Stimulated activated CD8-positive, alpha-beta memory T cell treated with anti-CD3 and anti-CD28 coated beads, Interleukin-4, amount 100 ng/mL, for 1 hour (primary cell): ENCODE measurements at places on chromosomes 16 and 17.

GRCh38 chr17:79799538-79800324 is 2.9 kb upstream of the CBX8 start:
- DNase-seq = no peak

DNA sequence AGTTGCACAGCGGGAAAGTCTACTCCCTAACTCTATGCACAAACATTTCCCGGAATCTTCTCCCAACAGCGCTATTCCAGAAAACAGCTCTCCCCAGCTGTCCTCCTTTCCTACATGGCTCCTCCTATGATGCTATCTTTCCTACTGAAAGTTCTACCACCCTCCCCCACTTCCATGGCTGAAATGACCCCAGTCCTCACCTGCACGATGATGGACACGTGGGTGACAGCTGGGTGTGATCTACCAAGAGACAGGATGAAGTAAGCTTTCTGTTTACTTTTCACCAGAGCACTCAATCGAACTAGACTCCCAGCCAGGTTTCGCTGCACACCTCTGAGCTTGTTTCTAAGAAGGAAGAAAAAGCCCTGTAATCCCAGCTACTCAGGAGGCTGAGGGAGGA is 10.7 kb downstream of the CTC1 start:
- DNase-seq = no peak

DNA sequence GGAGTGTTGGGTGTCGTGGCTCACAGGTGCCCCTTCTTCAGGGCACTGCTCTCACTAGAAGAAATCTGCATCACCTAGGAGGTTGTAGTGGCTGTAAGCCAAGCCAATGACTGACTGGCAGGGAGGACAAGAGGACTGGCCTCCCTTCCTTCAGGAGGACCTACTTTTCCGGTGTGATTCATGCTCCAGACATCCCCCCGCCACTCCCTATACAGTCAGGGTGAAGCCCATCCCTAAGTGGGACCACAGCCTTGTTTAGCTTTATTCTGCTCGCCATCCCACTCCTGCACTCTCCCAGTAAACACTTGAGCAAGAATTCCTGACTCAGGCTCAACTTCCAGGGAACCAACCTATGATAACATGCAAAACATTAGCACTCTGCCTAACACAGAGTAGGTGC is 67.0 kb downstream of the PLCG2 start:
- DNase-seq = no peak

GRCh38 chr17:33079201-33079600 is 87.6 kb downstream of the SPACA3 start:
- no peak for DNase-seq

- DNase-seq = no peak
These were observed 537 bp downstream of the PALB2 start for GRCh38 chr16:23640615-23640930.

GRCh38 chr17:8386841-8387240 is 3.8 kb upstream of the RPL26 start:
- DNase-seq = no peak

DNA sequence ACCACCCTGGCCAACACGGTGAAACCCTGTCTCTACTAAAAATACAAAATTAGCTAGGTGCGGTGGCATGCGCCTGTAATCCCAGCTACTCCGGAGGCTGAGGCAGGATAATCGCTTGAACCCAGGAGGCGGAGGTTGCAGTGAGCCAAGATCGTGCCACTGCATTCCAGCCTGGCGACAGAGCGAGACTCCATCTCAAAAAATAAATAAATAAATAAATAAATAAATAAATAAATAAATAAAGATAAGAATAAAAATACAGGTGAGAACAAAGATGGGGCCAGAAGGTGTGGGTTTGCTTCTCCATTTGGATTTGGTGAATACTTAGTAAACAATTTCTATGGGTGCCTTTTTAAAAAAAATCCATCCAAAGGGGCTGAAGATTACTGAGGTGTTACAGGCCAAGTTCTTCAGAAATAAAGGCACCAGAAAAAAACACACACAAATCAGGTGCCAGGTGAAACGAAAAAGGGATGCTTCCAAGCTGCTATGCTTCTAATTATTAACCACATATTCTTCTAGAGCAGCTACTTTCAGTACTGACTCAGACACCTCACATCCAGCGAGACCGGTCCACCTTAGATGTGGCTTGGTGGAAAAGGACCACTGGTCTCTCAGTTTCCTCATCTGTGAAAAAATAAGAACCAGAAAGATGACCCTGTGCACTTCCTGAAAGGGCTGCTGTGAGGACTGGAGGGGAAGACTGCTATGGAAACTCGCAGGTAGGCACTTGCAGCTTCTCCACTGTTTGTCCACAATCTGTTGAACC is 9.2 kb downstream of the GLYR1 start:
- no peak for DNase-seq

DNA sequence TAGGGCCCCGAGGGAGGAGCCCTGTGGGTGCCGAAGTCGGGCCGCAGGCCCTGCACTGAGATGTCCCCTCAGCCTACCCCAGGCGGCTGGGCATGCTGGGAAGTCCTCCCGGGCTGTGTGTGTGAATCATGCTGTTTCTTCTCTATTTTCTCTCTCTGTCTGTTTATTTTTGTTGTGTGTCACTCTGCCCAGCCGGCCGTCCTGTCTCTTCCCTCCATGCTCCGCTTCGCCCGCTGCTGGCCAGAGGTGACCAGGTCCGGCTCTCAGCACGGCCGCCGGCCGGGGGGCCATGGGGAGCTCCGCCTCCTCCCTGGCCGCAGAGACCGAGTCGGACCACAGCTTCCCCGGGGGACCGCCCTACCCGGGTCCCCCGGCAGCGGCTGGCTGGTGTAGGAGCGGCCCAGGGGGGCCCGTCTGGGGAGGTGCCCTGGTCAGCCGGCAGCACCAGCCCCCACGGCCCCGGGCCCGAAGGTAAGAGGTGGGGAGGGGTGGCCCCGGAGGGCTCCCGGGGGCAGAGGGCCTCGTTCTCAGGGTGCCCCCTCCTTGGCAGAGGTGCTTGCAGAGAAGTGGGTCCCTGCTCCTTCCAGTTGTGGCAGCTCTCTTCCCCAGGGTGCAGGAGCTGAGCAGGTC is 12.5 kb downstream of the CAPN15 start:
- no peak for DNase-seq

DNA sequence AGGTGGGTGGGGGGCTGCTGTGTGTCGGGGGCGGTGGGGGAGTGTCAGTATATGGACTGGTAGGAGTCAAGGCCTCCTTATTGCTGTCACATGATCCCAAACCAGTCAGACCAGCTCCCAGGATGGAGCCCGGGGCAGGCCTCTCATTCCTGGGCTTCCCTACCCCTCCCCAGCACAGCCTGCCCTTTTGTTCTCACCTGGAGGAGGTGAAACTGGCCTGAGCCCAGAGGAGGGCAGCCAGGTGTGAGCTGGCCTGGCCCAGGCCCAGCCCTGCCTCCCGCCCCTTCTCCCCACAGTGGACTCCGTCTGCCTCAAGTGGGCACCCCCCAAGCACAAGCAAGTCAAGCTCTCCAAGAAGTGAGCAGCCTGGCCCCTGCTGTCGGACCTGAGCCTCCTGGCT is 4.6 kb downstream of the PRSS8 start:
- no peak for DNase-seq

- DNase-seq = no peak
These were observed 15.5 kb downstream of the MSI2 start for GRCh38 chr17:57271821-57272220.

GRCh38 chr16:12252616-12253015 is 276.1 kb downstream of the SNX29 start:
- no peak for DNase-seq

DNA sequence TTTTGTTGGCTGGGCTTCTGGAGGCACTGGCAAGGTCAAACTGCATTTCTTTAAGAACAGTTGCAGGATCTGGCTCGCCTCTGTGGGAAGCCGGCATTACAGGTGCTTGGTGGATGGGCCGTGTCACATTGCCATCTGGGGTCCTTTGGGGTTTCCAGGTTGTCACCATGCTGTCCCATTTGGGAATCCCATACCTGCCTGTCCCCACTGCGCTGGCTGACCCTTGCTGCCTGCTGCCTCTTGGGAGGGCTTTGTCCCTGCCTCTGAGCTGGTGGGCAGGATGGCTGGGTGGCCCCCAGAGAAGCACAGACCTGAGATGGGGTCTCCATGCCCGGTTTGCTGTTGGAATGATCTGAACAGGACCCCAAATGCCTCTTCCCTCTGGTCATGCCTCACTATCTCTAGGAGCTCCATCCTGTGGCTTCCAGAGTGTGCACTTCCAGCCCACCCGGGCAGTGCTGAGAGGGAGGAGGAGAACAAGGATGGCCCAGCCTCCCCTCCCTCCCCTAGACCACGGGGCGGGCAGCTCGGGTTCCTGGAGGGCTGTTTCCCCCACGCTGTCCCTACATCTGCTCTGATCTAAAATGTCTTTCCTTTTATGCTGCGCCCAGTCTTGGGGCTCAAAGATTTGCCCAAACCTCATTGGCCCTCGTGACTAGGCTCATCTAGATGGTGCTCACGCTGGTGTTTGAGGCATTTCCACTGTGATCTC is 28.0 kb downstream of the OR1D5 start:
- DNase-seq = no peak

DNA sequence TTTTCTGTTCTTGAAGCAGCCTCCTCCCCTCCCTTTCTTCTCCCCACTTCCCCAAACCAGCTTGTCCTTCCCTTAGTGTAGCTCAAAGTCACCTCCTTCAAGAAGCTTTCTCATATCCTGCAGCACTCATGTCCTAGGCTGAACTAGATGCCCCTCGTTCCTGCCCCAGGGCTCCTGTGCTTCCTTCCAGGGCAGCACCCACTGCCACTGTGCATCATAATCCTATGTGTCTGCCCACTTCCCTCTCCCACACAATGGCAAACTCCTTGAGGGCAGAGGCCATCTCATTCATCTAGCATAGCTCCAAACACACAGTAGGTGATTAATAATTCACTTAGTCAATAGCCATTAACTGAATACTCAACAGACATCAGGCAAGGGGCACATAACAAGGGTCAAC is 6.9 kb upstream of the TMEM132E start:
- DNase-seq = no peak

DNA sequence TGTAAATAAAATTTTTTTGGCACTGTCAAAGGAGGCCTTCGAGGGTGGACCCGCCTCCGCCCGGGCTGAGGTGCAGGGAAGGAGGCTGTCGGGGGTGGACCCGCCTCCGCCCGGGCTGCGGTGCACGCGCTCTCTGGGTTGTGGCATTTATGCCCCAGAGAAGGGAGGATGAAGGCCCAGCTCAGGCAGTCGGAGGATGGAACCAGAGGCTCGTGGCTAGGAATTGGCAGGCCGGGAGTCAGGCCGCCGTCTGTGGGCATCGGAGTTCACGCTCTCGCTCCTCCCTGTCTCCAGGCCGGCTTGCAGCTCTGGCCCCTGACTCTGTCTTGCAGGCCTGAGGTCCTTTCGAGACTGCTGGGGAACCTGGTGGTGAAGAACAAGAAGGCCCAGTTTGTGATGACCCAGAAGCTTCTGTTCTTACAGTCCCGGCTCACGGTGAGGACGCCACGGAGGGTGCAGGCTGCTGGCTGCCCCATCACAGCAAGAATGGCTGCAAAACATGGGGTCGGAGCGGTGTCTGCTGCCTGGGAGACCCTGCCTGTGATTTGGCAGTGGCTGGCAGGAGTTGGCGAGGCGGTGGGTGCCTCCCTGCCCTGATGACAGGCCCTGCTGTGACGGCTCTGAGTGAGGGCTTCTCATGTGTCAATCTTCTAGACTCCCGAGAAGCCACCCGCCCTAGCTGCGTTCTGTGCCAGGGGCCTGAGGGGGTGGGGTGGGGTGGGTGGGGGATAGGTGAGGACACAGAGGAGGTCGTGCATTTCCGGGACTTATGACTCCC is 5.9 kb downstream of the TELO2 start:
- no peak for DNase-seq

DNA sequence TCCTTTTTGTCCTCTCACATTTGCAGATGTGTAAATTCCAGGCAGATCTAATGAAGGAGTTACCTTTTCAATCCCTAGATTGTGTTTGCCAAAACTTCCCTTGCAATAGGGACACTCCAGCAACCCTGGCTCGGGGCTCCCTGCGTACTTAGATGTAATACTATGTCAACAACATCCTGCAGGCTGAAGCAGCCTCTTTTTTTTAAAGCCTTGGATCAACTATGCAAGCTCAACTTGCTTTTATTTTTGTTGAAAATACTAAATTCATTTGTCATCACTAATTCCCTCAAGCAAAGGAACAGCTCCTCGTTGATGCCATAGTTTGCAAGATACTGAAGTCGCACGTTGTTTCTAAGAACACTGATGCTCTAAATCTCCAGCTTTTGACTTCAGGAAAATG is 59.1 kb downstream of the GRIN2A start:
- DNase-seq = no peak

DNA sequence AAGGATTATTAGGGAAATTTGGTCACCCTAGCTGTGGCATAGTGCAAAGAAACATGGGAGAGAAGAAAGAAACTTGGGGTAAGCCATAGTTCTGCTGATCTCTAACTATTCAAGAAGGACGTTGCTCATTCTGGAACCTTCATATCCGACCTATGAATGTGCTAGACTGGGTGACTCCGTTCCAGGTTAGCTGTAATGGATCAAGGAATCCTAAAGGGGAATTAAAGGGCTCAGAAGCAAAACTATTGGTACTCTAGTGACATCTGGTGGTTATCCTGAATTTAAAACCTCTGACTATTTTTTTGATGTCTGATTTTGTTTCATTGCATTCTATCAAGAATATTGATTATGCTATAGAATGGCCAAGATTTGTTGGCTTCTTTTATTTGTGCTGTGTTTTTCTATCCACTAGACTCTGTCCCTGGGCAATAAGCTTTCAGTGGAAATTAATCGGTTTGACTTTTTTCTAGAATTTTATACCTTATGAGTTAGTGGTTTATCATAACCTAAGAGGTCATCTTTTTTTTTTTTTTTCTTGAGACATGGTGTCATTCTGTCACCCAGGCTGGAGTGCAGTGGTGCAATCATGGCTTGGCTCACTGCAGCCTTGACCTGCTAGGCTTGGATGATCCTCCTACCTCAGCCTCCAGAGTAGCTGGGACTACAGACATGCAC is 19.5 kb downstream of the PCTP start:
- no peak for DNase-seq

- DNase-seq = no peak
These were observed 8.5 kb upstream of the SUPT4H1 start for GRCh38 chr17:58360296-58361063.

DNA sequence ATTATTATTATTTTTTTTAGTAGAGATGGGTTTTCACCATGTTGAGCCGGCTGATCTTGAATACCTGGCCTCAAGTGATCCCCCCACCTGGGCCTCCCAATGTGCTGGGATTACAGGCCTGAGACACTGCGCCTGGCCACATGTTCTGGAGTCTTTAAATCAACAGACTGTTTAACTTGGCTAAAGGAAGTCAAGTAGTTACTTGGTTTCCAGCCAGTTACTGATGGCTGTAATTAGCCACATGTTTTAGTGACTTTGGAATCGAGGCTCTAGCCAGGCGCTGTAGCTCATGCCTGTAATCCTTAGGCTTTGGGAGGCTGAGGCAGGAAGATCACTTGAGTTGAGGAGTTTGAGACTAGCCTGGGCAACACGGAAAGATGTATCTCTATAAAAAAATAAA is 699.2 kb upstream of the RBFOX1 start:
- DNase-seq = no peak

GRCh38 chr16:81316176-81316496 is 1.4 kb downstream of the GAN start:
- DNase-seq = no peak

GRCh38 chr16:79612207-79612606 is 11.7 kb upstream of the MAF start:
- DNase-seq = no peak

GRCh38 chr17:37493249-37494027 is 3.7 kb downstream of the DUSP14 start:
- DNase-seq = no peak

GRCh38 chr17:7548585-7549400 is at the start of gene TNFSF12:
Gene TNFSF12, plus strand, starts transcription at chr17:7549058. Its CDS starts 96 bp downstream, at chr17:7549154.
- DNase-seq = no peak
